ENCODE measurements at places on chromosomes 7 and 10.

- DNase-seq: no peak
Measured at GRCh38 chr7:115211171-115211570, 289.3 kb downstream of the MDFIC start.

- DNase-seq: no peak
Measured at GRCh38 chr7:64640504-64640903, 25.4 kb upstream of the ZNF107 start.

DNA sequence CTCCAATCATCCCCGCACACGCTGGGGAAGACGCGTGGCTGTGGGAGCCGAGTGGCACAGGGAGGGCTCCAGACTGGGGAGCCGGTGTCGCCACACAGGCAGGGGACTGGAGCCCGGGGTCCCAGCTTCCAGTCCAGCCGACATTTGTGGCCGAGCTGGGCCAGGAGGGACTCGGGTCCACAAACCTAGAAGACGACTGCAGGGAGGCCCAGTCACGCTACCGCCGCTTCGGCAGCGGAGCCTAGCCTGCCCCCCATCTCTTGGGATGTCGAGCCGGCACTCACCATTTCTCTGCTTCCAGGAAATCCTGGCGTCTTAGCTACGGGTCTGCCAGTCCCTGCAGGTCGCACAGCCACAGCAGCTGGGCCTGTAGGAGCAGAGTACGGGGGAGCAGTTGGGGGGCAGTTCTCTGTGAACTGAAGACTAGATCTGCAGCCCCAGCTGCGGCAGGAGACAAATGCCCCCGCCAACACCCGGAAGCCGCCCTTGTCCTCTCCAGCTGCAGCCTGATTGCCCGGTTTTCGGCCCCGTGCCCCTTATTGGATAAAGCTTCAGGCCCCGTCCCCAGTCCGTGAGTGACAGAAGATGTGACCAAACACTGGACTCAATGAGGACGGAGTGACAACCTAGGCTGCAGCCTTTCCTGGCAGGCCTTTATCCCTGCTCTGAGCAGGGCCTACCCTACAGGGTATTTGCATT is 270.7 kb downstream of the ZNF33B start:
- peak; percentile 97 for DNase-seq

DNA sequence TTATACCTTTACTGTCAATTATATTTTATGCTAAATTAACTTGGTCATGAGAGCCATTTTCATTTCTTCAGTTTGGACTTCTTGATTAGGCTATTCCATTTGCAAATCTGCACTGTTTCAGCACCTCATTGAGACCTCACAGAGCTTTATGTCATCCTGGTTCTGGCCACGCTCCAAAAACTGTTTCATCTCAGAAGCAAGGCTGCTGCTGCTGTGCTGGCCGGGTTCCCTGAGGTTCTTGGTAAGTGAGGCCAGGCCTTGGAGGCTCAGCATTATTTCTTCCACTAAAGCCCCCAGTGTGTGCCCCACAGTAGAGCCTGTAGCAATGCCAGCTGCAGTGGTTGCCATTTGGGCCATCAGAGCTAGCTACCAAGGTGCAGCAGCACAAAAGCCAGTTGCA is 7.8 kb upstream of the ZNF485 start:
- DNase-seq: no peak

GRCh38 chr7:108347616-108348015 is 108.6 kb downstream of the NRCAM start:
- no peak for DNase-seq

DNA sequence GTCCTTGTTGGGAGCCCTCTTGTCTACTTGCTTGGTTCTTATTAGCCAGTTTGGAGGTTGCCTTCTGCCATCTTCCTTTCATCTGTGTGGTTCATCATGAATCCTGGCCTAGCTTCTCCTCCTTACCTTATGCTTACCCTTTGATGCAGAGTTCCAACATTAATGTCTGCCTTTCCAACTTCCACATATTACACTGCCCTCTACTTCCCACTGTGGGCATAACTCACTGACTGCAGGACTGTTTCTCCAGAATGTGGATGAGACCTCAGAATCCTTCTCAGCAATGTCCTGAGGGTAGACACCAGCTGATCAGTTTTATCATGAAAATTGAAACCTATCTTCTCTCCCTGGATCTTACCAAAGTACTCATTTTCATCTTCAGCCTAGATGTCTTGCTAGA is 491.0 kb downstream of the LRMDA start:
- DNase-seq: no peak

All from Ammon's horn (tissue), 1 donor.